GM23248 (cell line): ENCODE measurements at places on chromosomes 1 and 21. TPM values are rescaled to one million over a fixed set of nuclear protein-coding genes. Genes with fewer than 3 reads are reported as not detected.

The LRRC39 gene
- polyA plus RNA-seq = 0.21 TPM in 1 of 2 replicates, not detected in the other

GRCh38 chr21:46087641-46088040 lies 10.3 kb upstream of the COL6A2 start:
- DNase-seq = no peak

- DNase-seq = no peak
Observed at GRCh38 chr1:24895511-24895910, 34.6 kb downstream of the RUNX3 start.

DNA sequence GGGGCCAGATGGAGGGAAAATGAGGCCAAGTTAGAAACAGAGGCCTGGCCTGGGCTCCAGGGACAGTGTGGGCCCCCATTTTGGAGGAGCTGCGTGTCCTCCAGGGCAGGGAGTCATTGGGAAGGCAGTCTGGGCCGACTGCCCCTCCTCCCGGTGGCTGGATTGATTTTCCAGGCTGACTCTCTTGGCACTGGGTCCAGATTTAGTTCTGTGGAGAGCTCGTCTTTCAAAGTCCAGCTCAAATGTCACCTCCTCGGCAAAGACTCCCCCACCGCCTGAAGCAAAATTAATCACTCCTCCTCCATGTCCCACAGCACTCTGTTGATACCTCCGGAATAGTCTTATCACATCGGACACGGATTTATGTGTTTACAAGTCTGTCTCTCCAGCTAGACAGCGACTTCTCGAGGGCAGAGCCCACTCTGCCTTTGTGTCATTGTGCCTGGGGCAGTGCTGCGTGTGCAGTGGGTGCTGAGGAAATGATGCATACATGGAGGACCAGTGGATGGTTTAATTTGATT lies 175.1 kb downstream of the CAMTA1 start:
- peak; percentile 77 for DNase-seq

DNA sequence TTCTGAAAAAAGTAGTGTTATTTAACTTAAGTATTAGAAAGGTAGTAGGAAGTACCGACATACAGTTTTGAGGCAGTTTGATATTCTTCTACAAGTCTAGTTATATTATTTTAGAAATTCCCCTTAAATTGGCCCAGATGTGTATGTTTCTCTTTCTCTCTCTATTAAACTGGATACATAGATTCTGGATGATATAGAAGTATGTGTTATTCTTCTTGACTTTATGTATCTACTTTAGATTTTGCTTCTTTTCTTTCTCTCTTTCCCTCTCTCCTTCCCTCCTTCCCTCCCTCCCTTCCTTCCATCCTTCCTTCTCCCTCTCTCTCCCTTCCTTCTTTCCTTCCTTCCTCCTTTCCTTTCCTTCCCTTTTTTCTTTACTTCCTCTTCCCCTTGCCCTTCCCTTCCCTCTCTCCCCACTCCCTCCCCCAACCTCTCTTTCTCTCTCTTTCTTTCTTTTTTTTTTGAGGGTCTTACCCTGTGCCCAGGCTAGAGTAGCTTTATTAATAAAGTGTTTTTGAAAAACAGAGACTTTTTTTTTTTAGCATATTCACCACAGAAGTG lies 124.3 kb downstream of the OSBPL9 start:
- DNase-seq = no peak

- DNase-seq = no peak
Observed at GRCh38 chr1:30952098-30952497, 43.5 kb upstream of the SDC3 start.

The DONSON gene
- 14.1 and 16.8 TPM in 2 replicates for polyA plus RNA-seq

DNA sequence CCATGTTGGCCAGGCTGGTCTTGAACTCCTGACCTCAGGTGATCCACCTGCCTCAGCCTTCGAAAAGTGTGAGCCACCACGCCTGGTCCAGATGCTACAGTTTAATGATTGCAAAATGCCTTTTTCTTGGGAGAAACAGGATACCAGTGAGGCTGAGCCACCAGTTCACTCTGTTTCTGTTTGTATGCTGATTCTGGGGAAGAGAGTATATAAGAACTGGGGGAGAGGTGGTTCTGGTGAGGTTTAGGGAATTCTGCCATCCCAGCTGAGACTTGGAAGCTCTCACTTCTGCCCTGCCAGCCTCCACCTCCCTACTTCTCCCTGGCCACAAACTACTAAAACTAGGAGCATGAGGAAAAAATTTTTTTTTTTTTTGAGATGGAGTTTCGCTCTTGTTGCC lies 8.1 kb upstream of the PMF1 start:
- DNase-seq = no peak

GRCh38 chr1:28378906-28379305 lies 9.4 kb downstream of the PHACTR4 start:
- DNase-seq = no peak

The MAP3K21 gene
- 0.03 TPM in 1 of 2 replicates, not detected in the other for polyA plus RNA-seq

The PLA2G2C gene
- not detected in 2 replicates for polyA plus RNA-seq

DNA sequence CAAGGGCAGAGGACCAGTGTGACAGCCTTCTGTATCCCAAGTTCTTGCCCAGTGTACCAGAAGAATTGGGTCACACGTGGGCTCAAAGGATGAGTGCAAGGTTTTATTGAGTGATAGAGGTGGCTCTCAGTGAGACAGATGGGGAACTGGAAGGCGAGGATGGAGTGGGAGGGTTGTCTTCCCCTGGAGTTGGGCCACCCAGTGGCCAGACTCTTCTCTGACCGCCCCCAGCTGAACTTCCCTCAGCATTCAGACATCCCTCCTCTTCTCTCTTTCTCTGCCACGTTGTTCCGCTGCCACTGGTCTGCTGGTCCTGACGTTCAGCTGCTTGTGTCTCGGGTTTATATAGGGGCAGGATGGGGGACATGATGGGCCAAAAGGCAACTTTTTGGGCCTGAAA lies 150.1 kb upstream of the IVNS1ABP start:
- DNase-seq = no peak
